ENCODE measurements at places on chromosomes 2 and 18.

- DNase-seq = no peak
Observed at GRCh38 chr2:152238016-152238415, 62.5 kb upstream of the STAM2 start.

GRCh38 chr2:137221797-137222492, 456.6 kb downstream of the THSD7B start:
- no peak for DNase-seq

GRCh38 chr2:98380203-98380535, 33.9 kb downstream of the CNGA3 start:
- DNase-seq = no peak

DNA sequence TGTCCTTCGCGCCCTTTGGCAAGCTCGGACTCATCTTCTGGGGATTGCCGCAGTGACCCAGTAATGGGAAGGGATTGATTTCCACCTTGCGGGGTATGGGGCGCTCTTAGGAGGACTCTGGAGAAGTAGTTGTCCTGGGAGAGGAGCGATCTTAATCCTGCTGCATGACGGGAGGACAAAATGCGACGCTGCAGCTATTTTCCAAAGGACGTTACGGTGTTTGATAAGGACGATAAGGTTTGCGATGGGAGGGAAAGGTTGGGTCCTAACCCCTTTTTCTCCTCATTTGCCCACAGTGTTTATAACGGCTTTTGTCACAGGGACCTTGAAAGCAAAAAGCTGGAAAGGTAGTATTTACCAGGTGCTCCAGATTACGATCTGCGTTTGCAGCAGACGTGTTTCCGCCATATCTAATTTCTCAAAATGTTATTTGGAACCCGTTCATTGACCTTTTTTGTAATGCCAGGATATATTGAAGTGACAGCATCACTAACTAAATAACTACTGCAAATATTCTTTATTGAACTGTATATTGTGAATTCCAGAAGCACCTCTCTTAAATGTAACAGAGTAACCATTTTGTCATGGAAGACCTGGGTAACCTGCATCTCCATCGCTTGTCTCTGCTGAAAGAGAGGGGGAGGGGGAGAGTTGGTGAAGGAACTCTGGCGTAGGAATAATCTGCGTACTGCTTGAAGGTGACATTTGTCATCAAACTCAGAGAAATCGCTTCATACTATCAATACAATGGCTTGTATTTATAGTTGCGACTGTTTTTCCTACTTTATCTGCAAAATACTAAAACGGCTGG, 590 bp downstream of the MDH1 start:
- DNase-seq = no peak
